ENCODE measurements at places on chromosomes 2 and 18. TPM values are rescaled to one million over a fixed set of nuclear protein-coding genes. Genes with fewer than 3 reads are reported as not detected.
A peak's percentile ranks its signal among the peaks of the same experiment; 100 is the strongest.

- DNase-seq: no peak
These were observed 142.2 kb downstream of the B3GNT2 start for GRCh38 chr2:62338111-62338510.

- peak; percentile 1 for DNase-seq
These were observed 54.8 kb upstream of the CCDC178 start for GRCh38 chr18:33495278-33495677.

DNA sequence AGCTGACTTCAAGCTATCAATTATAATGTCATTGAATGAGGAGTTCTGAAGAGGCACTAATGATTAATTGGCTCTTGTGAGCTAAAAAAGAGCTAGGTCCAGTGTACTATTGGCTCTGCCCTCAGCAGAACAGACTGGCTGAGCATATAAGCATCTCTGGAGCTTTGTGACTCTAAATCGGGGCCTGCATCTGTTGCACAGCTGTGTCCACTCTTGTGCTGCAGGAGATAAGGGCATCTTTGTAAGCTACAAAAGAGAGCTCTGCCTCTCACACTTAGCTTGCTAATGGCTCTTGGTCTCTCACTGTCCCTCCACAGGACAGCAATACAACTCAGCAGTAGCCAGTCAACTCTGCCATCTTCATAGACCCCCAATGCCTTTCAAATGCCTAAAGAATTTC, 61.5 kb upstream of the L3MBTL4 start:
- no peak for DNase-seq

GRCh38 chr2:31810200-31810917, 200.4 kb downstream of the MEMO1 start:
- DNase-seq: no peak

DNA sequence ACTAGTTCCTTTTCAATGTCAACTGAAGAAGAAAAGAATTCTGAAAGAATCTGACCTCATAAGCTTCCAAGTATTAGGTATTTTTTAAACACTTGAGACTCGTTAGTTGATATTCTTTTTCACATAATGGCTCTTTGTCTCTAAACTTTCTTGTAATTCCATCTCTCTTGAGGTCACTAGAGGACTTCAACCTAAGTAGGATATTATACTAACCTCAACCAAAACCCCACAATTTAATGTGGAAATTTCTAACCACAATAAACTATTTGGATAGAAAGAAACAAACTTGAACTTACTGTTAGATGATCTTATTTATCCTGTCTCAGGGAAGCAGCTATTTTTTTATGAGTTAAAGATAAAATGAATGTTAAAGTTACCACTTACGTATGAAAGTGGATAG, 206.9 kb upstream of the FSIP2 start:
- no peak for DNase-seq

DNA sequence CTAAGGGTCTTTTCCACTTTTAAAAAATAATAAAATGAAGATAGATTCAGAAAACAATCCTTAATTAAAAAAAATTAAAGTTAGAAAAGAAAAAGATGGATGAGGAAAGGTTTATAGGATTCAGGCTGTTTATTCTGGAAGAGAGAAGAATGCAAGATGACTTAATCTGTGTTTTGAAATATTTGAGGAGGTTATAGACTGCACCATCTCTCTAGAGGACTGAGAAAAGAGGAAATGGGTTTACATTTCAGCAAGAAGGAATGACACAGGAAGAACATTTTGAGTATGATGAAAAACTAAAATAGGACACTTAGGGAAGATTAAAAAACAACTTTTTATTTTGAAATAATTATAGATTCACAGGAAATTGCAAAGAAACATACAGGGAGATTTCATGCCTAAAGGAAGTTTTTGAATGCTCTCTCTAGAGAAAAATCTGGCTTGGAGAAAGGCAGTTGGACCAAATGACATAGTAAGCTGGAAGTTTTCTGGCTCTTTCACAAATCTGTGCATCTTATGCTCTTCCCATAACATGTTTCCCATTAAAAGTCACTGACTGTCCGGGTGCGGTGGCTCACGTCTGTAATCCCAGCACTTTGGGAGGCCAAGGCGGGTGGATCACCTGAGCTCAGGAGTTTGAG, 75.0 kb downstream of the CERS6 start:
- DNase-seq: no peak

GRCh38 chr2:163345795-163346573, 389.8 kb downstream of the FIGN start:
- DNase-seq: peak; percentile 77

- no peak for DNase-seq
These were observed 119.3 kb upstream of the SMAD2 start for GRCh38 chr18:48049757-48050156.

GRCh38 chr18:3966642-3967358, 488.3 kb downstream of the DLGAP1 start:
- peak; percentile 49 for DNase-seq

Gene GKN2
- not detected for total RNA-seq

Gene TUBB8B
- total RNA-seq: not detected

Gene GNAL
- 3.5 TPM for total RNA-seq

Gene LAMA3
- total RNA-seq: 19.2 TPM

Measured in Caki2 (cell line).